ENCODE measurements at places on chromosomes 6 and 20.

GRCh38 chr6:55694148-55694547, 115.2 kb upstream of the HMGCLL1 start:
- DNase-seq, result no peak

DNA sequence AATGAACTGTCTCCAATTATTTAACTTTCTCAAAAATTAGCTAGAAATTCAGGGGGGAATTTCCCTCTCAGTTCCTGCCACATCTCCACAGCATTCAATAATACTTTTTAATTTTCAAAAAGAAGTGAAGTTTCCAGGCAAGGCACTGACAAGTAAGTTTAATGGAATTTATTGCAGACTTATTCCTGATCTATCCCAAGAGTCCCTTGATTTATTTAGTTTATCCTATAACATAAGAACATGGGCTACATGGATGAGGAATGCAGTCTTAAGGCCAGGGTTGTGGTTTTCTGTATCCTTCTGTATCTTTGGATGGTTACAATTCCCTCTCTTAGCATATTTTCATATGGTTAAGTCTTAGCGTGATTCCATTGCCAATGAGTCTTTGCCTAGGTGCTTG, 126.5 kb downstream of the TSHZ2 start:
- DNase-seq, result no peak

DNA sequence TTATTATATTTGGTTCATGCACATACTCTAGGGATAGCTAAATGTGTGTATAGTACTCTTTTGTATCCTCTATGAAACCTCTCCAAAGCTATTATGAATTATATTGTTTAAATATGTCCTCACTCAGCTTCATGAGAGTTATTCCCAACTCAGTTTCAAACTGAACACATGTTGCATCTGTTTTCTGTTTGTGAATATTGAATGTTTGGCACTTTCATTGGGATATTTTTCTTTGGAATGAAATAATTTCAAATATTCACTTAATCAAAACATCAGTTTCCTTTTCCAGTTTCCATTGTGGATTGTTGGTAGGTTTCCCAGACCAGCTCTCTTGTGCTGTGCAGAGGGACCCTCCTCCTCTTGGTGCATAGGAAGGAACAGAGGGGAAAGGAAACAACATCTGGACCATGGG, 46.6 kb downstream of the HDAC2 start:
- no peak for DNase-seq

DNA sequence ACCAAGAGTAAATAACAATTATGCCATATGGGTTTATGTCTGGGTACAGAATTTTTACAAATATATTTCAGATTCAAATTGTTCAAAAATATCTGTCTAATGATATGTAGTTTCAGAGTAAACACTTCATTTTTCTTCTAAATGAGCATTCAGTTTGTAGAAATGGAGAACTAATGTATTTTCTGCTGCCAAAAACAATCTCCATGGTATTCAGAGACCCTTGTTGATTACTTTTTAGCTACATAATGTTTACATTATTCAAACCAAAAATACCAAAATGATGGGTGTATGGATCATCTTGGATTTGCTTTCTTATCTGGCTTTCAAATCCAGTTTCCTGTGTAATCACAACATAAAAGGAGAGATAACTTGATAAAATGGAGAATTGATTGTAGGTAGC, 576.0 kb upstream of the CDH4 start:
- DNase-seq, result no peak

DNA sequence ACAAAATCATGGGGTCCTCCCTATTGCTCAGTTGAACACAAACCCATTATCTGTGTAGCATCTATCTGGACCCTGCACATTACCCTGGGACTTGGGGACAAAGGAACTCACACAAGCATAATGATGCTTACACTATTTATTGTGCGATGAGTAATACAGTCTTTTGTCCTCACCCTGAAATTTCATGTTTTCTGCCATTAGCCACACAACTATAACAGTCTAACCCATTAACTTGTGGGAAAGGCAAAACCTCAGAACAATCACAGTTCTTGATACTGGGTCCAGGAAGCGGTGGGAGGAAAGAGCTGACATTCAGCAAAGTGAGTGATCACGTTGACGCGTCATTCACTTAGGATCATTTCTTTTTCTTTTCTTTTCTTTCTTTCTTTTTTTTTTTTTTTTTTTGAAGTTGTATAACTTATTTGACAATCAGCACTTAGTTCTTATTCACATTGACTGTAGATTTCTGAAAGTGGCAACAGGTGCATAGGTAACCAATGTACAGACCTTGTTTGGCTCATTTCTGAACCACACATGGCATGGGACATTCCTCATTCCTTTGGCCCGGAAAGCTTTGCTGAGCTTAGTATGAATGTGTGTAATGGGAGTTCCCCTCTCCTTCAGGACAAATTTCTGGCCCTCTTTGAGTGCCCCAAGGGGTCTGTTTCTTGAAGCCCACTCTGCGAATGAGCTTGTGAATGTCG, 94.8 kb upstream of the CNKSR3 start:
- DNase-seq, result no peak

GRCh38 chr20:24586523-24586840, 117.1 kb downstream of the SYNDIG1 start:
- no peak for DNase-seq

DNA sequence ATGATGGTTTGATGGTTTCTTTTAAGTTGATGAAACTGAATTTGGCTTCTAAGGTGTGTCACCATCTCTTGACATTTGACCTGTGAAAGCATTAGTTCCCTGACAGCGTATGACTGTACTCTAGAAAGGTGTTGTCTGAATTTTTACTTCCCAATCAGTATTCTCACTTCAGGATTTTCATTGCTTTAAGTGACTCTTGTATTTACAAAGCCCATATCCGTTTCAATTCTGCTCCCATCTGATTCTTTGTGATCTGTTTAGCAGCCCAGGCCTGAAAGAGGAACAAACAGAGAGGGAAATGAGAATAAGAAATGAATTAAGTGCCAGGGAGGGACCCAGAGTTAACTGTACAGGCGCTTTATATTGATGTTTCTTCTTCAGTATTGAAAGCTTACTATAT, 73.7 kb downstream of the FARS2 start:
- DNase-seq, result no peak

- no peak for DNase-seq
Observed at GRCh38 chr20:57483287-57484050, 41.5 kb downstream of the CTCFL start.

- DNase-seq, result no peak
Observed at GRCh38 chr6:156154896-156155295, 622.3 kb upstream of the ARID1B start.

DNA sequence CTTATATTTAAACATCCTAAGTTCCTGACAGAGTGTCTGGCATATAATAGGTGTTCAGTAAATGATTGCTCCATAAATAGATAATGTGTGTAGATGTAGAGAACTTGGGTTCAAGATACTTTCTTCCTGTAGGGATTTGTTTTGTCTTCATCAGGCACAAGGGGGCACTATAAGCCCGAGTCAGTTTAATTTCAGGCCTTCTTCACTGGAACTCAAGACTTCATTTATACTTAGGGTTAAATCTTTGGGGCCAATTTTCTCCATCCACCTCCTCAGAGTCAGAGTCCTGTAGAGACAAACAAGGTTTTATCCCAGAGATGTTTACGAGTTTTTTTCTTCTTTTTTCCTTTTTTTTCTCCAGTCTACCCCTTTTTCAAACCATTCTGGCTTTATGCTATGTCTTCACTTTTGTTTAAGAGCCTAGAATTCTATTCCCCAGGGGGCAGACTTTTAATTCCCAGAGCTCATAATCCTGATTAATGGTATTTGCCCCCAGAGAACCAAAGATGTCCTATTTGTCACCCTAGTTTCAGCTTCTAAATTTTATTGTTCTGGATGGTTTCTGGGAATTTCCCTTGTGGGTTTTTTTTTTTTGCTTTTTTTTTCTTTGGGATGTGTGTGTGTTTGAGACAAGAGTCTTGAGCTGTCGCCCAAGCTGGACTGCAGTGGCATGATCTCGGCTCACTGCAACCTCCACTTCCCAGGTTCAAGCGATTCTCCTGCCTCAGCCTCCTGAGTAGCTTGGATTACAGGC, 88.4 kb downstream of the HFE start:
- no peak for DNase-seq

GRCh38 chr6:15400572-15401004, 154.7 kb downstream of the JARID2 start:
- no peak for DNase-seq

DNA sequence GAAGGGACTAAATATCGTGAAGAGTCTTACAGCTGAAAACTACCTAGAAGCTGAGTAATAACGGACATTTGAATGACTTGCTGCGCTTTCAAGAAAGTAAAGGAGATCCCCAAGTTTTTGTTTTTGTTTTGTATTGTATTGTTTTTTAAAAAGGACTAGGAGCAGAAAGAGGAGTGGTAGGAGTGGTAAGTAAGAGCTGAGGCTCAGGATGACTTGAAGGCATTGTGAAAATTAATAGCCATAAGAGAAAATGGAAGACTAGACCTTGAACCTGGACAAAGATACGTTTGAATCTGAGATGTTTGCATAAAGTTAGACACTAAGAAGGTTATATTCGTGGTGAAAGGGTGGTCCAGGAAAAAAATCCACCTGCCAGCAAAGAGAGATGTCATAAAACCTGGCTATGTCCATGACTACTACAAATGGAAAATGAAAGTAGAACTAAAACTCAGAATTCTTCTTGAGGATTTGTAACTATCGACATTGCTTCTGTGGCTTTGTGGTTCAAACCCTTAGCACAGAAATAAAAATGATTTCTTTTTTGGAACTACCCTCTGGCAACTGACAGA, 824.8 kb upstream of the FLRT3 start:
- no peak for DNase-seq

GRCh38 chr6:46690141-46690755, 2.6 kb downstream of the TDRD6 start:
- DNase-seq, result no peak

DNA sequence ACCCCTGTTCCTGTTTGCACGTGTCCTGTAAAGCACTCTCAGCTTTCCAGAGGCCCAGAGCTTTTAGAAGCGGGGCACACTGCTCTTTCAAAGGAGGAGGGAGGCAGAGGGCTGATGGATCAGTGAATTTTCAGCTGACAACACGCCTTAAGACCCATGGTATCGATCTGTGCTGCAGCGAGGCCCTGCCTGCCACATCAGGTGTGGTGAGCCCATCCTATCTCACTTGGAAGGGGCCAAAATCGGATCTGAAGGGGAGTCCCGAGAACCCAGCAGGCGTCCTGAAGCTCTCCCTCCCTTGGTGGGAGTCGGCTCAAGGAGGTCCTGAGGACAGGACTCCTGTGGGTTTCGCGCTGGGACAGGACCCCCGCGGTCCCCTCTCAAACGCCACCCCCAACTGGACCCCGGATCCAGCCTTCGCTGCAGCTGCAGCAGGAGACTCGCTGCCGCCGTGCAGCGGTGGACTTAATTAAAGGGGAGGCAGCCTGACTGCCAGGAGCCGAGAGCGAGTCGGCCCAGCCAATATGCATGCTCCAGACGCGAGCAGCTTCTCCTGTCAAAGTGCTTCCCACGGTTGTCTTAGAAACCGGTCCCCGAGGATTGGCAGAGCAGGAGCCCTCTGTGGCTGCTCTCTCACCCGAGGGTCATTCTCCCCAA, 580.0 kb upstream of the ZNF337 start:
- no peak for DNase-seq

DNA sequence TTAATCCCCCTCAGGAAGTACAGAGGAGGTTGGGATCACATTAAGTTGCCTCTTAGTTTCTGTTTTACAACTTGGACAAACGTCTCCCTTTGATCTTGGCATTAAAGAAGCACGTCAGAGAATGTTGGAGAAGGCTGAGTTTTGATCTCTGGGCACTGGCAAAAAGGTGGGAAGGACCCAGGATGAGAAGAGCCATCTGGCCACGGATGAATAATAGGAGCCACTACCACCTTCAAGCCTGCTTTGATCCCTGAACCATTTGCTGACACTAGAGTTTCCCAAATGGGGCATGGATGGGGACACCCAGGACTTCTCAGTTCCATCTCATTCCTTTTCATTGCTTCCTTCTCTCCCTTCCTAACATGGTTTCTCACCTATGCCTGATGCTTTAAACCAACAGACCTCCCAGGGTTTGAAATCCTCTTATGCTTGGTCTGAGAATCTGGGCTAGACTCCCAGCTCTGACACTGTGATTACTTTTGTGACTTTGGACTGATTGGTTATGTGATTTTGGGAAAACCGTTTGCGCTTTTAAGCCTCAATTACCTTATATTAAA, 5.8 kb downstream of the TM9SF4 start:
- DNase-seq, result no peak

DNA sequence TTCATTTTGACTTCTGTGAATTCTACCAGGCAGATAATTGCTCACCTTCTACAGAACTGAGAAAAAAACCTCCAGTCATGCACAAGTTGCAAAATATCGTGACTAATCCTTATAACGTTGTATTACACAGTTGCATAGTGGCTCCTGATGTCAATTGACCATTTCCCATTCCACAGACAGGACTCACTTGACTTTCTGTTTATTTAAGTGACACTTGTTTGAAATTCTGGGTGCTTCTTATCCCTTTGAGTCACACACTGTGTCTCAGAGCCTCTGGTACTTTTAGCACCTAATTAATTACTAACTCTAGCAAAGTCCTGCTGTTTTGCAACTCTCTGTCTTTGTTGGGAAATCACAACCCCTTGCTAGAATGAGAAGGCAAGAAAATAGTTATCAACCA, 16.2 kb upstream of the RSPO3 start:
- no peak for DNase-seq

- DNase-seq, result no peak
Observed at GRCh38 chr6:125773387-125774341, 17.1 kb upstream of the NCOA7 start.
